ENCODE measurements at places on chromosomes 6 and 20.

DNA sequence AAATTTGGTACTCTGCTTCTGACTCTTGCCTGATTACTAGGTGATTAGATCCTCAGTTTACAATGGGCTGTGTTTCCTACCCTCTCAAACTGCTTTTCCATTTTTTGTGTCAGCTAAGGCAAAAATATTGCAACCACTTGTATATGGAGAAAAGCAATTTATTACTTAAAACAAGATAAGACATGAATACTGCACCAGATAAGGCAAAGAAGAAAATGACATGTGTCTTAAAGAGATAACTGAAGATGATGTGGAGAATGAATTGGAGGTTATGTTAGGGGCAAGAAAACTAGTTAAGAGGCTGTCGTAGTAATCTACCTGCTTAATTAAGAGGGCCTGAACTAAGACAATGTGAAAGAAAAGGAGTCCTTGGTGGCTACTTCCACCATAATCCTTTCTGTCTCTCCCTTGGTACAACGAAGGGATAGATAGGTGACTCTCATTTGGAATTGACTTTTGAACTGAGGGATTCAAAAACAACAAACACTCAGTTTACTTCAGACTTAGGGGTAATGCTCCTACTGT lies 16.3 kb upstream of the REV3L start:
- DNase-seq, result no peak

DNA sequence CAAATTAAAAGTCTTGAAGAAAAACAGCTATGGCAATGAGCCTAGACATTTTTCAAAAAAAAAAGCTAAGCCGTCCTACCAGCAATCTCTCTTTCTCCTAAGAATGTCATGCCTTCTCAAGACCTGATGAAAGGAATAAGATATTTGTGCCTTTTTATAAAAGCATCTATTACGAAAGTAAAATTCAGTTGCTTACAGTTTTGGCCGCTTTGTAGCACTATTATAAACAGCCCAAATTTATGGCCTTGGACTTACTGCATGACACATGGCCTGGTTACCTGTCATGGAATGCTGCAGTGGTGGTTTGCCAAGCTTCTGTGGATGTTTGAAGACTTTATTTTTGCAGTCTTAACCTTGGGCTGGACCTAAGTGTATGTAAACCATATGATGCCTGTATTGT lies 22.2 kb upstream of the VAPB start:
- no peak for DNase-seq

DNA sequence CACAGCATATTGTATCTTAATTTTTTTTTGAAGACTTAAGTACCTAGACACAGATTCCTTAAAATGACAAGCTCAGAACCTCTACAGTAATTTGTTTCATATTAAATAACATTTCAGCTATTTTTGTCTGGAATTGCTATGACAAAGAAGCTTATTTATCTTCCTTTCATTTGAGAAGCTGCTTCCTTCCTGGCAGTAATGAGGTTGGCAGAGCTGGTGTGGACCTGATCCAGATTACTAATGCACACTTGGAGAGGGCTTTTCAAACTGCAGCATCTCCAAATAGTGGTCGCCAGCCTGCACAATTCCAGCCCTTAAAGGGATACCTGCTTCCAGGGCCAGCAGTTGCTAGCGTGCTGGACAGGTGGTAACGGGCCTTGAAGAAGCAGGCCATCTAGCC lies 12.1 kb downstream of the PTCHD4 start:
- DNase-seq, result no peak

- no peak for DNase-seq
Observed at GRCh38 chr20:40258931-40259330, 430.1 kb downstream of the MAFB start.

- no peak for DNase-seq
Observed at GRCh38 chr6:71509191-71510005, 220.8 kb downstream of the OGFRL1 start.

DNA sequence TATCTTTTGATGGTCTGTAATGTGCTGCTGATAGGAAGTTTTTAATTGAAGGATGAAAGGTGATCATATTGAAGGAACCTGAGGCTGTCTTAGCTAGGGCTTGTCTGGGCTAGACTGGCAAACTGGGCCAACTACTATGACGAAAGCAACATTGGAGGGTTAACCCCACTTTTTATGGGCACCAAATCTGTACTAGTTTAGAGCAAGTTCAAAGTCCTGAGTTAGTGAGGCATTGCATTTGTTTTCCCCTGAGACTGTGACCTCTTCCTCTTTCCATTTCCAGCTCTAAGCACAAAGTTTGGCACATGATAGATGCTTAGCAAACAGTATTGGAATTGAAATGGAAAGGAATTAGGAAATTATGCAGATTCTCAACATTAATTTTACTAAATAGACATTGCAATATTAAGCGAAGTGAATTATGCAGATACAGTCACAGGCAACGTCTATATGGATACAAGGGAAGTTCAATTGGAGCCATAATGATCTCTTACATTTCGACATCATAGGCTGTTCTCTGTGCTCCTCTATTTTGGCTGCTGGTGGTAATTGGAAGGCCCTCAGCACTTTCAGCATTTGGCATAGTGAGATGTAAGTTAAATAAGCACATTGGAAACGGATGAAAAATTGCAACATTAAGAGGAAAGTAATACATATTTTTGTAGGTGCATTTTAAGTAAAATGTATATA lies 22.2 kb downstream of the CEP57L1 start:
- no peak for DNase-seq

DNA sequence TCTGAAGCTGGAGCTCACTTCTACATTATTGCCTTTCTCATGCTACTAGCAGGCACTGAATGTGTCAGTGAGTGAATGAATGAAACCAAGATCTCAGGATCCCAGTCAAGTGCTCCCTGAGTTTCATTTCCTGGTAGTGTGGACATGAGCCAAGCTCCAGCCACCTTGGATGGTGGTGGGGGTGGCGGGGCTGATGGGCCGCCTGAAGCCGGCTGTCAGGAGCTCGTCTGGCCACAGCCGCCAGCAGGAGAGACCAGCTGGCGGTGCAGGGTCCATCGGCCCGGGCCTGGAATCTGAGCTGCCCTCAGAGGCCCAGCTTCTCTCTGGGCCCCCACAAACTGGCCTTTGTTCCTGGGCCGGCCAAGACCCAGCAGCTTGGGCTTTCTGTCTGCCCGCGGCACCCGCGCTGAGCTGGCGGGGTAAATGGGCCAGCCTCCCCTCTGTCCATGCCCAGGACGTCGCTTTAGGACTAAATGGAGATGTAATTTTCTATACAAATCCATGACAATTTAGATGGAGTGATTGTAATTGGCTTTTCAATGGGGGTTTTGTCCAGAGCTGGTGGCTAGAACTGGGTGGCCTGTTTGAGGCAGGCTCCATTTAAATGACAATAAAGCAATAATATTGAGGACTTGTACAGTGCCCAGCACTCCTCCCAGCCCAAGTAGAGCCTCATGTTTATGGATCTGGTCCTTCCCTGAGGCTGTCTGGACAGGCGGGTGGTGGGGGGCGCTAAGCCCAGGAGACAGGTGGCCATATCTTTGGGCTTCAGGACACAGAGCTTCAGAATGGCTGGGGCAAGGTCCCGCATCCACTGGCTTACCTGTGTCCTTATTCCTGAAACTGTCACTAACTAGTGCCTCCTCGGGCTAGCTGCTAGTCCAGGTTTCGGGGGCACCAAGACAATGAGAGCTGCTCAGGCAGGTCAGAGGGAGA lies 43.5 kb downstream of the NOL4L start:
- no peak for DNase-seq

DNA sequence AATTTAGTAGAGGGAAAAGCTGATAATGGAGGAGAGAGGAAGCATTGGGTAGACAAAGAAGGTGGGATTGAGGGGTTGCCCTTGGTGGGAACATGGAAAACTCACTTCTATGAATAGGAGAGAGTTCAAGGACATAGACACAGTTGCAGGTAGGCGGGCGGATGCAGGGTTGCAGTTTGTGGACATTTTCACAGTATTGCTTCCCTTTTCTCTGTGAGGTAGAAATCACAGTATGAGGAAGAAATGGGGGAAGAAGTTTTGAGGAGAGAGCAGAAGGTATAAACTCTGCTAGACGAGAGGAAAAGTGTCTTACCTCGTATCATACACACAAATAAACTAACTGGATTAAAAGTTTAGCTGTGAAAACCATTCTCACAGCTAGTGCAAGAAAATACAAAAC lies 200.7 kb upstream of the ECI2 start:
- no peak for DNase-seq

DNA sequence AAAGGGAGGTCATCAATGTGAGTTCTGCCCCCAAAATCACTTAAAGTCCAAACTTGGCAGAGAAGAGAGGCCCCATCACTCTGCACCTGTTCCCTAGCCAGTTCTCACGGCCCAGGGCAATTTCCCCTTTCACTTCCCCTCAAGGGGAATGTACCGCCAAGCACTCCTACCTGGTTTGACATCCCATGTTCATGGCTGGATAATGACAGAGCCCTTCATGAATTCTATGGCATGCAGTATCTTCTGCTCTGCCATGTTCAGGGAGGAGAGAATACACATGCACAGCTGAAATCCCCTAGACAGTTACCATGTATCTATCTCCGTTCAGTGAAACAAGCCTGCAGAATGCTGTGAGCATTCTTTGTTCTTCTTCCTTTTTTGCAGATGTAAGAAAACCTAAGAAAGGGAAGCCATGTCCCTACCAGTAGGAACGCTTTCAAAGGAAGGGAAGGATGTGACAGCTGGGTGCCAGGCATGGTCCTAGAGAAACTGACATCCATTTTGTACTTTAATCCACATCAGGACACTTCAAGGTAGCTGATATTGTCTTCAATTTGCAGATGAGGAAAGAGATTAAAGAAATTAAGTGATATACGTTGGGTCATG lies 79.8 kb upstream of the ARID1B start:
- no peak for DNase-seq

- DNase-seq, result no peak
Observed at GRCh38 chr6:93040375-93040774, 379.0 kb downstream of the EPHA7 start.

DNA sequence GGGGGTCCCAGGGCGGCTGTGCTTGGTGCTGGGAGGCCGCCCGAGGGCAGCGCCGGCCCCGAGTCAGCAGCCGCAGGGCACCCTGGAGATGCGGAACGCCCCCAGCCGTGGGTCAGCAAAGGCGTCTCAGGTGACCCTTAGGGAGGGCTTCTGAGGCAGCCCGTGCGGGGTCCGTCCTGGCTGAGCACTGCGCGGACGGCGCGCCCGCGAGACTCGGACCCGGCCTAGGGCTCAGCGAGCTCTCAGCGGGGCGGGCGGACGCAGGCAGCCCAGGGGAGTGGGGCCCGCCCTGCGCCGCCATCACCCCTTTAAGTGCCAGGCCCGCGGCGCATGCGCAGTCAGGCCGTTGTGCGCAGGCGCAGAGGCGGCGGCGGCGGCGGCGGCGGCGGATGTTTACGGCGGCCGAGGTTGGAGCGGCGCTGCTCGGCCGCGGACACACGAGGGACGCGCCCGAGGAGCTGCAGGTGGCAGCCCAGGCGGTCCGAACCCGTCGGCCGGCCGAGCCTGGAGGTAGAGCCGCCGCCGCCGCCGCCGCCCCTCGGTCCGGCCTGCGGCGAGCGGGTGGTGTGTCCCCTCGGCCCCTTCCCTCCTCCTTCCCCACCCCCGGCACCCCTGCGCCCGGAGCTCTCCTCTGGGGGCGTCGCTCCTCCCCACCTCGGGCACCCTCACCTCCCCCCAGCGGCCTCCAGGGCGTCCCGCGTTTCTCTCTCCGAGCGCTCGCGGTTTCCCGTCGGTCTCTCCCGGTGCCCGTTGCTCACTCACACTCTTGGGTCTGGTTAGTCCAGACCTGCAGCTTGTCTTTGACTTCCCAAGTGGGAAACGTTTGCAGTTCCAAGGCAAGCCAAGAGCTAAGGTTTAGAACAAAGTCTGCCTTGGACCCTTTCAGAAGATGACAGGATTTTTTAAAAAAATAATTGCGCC lies at the start of gene PCMTD2:
PCMTD2 (plus strand) TSS at position 388 of the 921 bp plus-strand sequence. CDS start 4,218 bp downstream, outside the sequence.
- peak; percentile 51 for DNase-seq

- DNase-seq, result no peak
Observed at GRCh38 chr6:158554611-158555361, 5.1 kb upstream of the TMEM181 start.

GRCh38 chr6:170209354-170210025 lies 81.4 kb downstream of the DLL1 start:
- DNase-seq, result no peak

- no peak for DNase-seq
Observed at GRCh38 chr20:6524305-6524704, 243.2 kb upstream of the BMP2 start.

GRCh38 chr6:118844915-118845314 lies 49.0 kb upstream of the ASF1A start:
- DNase-seq, result no peak

DNA sequence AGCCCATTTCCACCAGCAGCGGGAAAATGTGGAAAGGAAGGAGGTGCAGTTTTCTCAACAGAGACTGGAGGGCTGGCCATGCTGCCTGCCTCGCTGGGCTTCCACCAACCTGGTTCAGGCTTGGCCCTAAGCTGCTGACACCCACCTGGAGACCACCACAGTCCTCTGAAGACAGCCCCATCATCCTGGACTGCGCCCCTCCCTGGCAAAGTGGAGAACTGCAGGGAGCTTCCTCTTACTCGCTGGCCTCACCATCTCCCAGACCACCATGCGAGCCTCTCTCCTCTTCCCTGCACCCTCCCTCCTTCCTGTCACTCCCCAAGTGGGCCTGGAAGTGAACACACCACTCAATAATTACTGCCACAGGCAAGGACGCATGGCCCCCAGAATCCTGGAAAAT lies 71.5 kb downstream of the PSMG4 start:
- DNase-seq, result no peak

- DNase-seq, result no peak
Observed at GRCh38 chr20:35273449-35274171, 4.3 kb downstream of the MMP24OS start.

GRCh38 chr20:57329608-57330221 lies at the start of gene SPO11:
TSS of gene SPO11 (plus strand) at chr20:57329803. CDS start at chr20:57329868, 65 bp downstream.
- DNase-seq, result no peak

DNA sequence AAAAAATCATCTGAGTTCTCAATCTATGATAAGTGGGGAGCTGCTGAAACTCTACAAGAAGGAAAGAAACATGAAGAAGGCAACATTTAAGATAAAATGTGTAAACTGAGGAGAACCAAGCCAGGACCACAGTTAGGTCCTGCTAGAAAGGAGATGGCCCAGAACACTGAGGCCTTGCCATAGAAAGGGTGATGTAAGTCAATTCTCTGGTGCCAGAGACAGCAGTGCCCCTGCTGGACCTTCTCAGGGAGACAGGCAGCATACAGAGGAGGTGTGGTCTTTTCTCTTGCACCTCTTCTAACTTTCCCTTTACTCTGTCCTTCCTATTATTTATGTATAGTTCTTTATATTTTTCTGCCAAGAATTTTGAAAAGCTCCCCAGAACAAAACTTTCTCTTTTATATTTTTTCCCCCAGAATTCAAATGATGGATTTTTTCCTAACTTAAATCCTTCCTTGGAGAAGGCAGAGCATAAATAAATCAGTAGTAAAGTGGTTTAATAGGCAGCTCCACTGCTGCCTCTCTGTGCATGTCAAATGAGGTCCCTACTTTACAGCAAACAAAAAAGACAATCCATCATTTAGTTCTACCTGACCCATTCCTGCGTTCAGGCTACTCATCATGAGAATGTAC lies 9.0 kb downstream of the UQCC2 start:
- DNase-seq, result peak; percentile 66

- no peak for DNase-seq
Observed at GRCh38 chr20:16007164-16007563, 566.1 kb downstream of the KIF16B start.

GRCh38 chr6:100311707-100312251 lies 152.9 kb downstream of the SIM1 start:
- no peak for DNase-seq

All from fibroblast of the conjunctiva (primary cell).